ENCODE measurements at places on chromosomes 3 and 15.

GRCh38 chr15:43106486-43106829 is 620 bp upstream of the UBR1 start:
- DNase-seq = no peak

- no peak for DNase-seq
Observed at GRCh38 chr3:72248869-72249268, 463.9 kb upstream of the PROK2 start.

GRCh38 chr3:188268336-188268735 is 114.4 kb downstream of the LPP start:
- DNase-seq = no peak

DNA sequence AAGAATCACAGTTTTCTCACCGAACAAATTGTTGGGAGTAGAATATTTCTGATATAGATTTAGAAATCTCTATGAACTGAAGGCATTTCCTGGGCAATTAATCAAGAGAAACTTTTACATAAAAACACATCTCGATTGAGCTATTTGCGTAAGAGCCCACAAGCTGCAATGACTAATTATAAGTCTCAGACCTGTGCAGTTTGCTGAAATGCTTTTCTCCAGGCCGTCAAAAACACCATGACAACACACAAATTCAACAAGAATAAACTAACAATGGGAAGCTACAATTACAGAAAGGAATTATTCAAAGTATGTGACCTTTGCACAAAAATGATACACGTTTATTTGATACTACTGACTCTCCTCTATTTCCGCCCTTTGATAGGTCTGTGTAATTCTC is 481.2 kb upstream of the WNT5A start:
- no peak for DNase-seq

GRCh38 chr3:70056081-70056480 is 56.5 kb downstream of the SAMMSON start:
- no peak for DNase-seq

DNA sequence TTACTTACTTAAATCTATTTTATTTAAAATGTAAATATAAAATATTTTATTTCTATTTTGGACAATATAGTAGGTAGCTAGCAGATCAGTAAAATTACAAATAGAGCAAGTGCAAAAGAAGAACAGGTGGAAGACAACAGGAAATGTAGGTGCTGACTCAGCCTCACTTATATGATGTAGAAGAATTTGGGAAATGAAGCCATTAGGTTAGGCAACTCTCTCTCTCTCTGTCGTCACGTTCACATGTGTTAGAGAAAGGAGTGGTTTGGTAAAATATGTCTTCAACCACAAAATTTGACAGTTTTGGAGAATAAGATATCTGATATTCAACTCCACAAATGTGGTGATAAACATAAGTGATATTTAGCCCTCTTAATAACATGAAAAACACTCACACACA is 532.5 kb upstream of the KCNMB2 start:
- DNase-seq = no peak

DNA sequence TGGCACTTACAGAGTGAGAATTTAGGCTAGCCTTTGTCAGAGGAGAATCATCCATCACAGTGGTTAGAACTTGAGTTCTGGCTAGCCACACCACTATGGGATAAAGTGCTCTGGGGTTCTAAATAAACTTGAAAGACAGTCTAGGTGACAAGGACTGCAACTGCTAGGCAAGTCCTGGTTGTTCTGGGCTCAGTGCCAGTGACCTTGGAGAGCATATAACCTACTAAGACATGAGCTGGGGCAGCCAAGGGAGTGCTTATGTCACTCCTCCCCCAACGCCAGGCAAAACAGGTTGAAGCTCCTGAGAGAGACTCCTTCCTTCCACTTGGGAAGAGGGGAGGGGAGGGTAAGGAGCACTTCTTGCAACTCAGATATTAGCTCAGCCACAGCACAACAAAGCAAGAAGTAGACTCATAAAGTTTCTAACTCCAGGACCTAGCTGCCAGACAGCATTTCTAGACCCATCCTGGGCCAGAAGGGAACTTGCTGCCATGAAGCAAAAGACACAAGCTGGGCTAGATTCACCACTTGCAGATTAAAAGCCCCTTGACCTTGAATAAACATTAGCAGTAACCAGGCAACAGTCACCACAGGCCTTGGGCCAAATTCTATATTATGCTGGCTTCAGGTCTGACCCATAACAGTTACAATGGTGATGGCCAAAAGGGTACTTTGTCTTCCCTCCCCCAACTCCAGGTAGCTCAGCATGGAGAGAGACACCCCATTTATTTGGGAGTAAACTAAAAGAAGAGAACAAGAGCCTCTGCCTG is 963.7 kb downstream of the PLOD2 start:
- no peak for DNase-seq

DNA sequence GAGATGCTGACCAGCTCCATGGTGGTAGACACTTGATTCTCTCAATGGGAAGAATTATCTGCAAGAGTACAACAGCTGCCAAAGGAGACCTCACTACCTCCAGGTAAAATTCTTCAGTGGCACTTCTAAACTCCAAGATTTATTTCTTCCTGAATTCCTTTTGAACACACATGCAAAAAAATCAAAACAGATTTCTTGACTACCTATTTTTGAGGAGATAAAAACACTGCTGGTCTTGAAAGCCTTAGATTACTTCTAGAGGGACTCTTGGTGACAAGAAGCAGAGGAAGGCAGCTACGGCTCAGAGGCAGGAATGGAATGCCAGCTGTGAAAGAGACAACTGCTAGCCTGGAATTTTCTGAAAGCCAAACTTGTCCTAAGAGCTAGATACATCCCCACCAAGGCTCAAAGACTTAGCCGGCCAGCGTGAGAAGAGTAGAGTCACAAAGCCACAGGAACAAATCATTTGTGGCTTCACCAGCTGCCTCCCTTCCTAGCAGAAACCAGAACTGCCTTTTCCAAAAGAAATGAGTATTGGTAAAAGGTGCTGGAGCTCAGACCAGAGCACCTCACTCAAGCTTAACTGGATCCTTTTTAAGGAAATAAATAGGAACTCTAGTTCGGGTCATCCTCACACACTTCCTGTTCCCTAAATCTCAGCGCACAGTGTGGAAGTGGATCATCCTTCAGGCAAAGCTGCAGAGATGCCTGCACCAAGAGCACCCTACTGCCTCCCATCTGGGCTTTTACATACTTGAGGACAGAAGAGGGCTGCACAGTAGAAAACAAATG is 32.6 kb downstream of the CLK3 start:
- no peak for DNase-seq

Data from NCI-H1417 treated with DMSO at 0.1 percent for 48 hours (cell line).